ENCODE measurements at places on chromosomes 7 and 10.

- DNase-seq: no peak
These were observed 47.4 kb downstream of the PRPF18 start for GRCh38 chr10:13634207-13634606.

DNA sequence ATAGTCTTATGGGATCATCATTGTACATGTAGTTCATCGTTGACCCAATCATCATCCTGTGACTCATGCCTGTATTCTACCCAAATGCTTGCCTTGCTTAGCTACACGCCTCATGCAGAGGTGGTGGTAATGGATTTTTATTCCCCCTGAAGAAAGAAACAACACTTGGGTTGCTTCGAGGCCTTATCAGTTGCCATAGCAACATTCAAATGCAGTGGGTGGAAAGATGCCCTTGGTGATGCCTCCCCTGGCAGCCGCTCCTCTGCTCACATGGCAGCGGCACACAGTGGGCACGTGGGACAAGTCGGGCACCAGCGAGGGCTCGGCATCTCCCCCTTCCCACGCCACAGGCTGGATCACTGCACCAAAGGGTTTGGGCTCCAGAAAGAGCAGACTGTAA is 54.0 kb upstream of the NMT2 start:
- peak; percentile 56 for DNase-seq

- DNase-seq: no peak
These were observed 179.8 kb upstream of the PFKP start for GRCh38 chr10:2887391-2888070.

DNA sequence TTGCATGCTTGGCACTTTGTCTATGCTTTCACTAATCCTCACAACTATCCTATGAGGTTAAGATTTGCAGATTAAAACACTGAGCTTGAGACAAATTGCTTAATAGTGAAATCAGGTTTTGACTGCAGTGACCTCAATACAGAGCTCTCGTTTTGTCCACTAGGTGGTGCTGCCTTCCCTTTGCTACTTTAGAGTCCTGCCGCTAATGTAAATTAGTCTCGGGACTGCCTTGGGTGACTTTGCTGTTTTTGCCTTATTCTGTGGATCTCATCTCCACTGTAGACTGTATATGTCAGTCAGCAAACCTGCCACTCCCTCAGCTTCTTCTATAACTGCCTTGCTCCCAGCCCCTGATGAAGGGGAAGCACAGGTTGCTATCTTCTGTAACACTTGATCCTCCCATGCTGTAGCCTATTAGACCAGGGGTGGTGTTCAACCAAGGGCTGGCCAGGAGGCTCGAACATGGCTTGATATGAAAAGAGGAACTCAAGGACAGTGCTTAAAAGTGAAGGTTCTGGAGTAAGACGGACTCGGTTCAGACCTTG is 26.0 kb downstream of the ASB4 start:
- peak; percentile 66 for DNase-seq

DNA sequence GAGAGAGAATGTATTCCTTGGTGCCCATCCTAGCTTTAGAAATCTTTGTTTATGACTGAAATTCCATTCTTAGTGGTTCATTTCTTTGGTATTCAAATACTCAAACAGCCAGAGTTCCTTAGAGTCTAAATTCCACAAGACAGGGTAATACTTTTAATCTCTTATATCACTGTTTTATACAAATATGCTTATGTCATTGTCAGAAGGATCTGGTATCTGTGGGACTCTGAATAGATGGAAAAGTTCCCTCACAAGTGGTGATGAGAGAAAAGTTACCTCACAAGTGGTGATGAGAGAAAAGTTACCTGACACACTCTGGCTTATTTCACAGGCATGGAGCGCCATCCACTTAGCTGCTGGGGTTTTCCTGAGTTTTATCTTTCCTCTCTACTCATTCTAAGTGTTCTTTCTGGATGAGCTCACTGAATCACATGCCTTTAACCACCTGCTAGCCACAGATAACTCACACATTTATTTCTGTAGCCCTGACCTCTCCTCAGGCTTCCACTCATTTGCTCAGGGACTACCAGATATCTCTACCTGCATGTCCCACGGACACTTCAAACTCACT is 784.0 kb downstream of the SUGCT start:
- no peak for DNase-seq

GRCh38 chr10:4151466-4151865 is 366.5 kb upstream of the KLF6 start:
- DNase-seq: no peak

All from NCI-H146 (cell line).